ENCODE measurements at places on chromosomes 7 and 10.

- peak; percentile 60 for DNase-seq
Observed at GRCh38 chr7:116354171-116354545, 143.8 kb downstream of the TES start.

DNA sequence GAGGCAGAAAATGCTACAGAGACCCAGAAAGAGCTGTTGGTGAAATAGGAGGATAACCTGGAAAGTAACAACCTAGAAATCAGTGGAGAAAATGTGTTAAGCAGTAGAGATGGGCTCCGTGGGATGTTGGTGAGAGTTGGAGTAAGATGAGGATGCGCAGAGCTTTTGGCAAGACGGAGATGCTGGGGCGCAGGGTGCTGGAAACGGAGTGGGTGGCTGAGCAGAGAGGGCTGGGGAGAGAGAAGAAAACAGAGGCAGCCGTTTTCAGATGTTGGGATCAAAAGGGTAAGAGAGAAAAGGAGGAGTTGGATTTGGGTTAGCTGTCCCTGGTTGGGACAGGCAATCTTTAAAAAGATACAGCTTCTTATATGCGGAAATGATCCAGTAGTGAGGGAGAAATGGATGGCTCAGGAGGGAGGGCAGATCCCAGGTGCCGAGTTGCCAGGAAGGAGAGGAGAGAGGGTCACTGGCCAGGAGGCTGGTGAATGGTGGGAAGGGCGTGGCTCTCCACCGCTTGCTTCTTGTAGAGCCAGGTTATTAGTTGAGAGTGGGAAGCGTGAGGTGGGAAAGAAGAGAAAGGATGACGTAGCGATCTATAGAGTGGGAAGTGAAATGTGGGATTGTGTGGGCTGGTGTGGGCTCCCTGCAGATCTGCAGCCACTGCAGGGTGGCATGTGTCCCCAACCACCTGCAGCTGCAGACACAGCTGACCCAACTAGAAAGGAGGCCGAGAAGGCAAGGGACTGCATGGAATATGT is 182.2 kb upstream of the SVIL start:
- no peak for DNase-seq

DNA sequence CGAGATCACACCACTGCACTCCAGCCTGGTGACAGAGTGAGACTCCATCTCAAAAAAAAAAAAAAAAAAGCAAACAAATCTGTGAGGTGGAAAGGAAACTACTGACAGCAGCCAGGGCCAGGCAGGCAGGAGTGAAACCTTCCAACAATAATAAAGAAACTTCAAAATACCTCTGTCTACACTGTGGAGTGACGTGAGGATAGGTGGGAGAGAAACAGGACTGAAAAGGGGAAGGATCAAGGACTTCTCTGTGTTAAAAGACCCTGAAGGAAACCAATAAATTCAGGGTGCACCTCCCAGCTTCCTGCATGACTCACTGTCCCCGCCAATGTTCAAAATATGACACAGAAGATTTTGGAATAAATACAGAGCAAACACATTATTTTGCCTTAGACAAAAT is 82.9 kb downstream of the KIAA1549 start:
- DNase-seq = no peak

DNA sequence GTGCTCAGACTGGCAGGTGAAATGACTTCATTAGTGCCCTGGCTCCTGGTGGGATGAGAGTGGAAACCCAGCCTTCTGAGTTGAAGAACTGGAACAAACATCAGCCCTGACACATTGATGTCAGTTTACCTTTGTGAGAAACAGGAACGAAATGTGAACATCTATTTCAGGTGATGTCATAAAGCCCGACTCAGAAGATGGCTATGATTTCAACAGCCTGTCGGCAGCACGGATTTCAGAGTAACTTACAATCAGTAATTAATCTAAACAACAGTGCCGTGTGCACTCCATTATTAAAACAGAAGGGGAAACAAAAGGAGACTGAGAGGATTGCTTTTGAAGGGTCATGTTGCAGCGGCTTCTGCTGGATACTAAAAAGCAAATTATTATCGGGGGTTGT is 243.2 kb downstream of the FRMD4A start:
- DNase-seq = peak; percentile 49

- no peak for DNase-seq
Observed at GRCh38 chr10:23070913-23071218, 24.5 kb upstream of the MSRB2 start.

GRCh38 chr7:99493823-99494222 is 6.3 kb downstream of the ZNF394 start:
- no peak for DNase-seq

GRCh38 chr10:68526634-68527307 is 552 bp downstream of the SLC25A16 start:
- DNase-seq = no peak

DNA sequence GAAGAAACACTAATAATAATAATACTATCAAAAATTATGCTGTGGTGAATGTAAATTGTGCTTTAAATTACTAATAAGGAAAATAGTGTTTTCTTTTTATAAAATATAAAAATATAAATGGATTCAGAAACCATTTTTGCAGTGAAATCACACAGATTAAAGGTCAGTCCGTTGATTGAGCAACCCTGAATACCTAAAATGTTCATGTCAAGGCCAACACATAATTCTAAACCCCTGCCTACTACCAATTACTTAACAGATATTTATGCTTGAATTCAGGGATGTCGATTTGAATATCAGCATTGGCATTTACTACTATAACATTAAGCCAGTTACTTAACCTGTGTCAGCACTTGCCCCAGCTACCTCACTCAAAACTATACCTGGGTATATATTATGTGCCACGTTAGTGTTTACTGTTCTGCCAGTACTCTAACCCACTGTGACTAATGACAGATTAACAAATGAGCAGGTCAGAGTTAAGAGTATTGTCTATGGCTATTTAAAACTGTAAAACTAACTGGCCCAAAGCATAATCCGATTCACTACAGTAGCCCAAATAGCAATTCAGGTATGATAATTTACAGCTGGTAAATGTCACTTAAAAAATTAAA is 165.0 kb downstream of the KMT2E start:
- DNase-seq = peak; percentile 12

- DNase-seq = peak; percentile 85
Observed at GRCh38 chr7:24926623-24927524, 53.1 kb downstream of the OSBPL3 start.

- DNase-seq = no peak
Observed at GRCh38 chr10:74379474-74379873, 228.5 kb downstream of the ADK start.

- DNase-seq = no peak
Observed at GRCh38 chr10:127824826-127825225, 67.9 kb downstream of the CLRN3 start.

- no peak for DNase-seq
Observed at GRCh38 chr7:125127304-125127703, 197.7 kb upstream of the POT1 start.

DNA sequence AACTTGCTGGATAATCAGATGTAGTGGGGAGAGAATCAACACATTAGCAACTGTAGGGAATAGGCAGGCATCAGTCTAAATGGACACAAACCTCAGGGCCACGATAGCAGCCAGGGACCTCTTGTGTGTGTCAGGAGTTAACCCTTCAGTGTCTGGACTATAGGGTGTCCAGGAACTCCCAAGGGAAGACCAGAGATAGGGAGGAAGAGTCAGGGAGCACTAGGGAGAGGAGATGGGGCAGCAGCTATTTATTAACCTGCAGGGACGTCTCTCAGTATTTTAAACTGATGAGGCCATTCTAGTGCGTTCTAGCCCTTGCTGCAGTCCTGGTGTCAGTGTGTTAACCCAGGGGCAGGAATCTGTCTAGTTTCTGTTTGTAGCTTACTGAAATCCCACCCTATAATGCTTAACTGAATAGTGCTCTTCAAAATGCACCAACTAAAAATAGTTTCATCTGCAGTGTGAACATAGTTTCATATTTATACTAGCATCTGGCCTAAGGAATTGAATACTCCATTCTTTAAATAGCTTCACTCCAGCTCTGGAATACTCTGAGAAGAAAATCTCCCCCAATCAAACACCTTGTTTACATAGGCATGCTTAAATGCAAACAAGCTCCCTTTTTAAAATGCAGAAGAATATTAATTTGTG is 62.7 kb downstream of the ARID5B start:
- no peak for DNase-seq

GRCh38 chr10:48684792-48685623 is at the start of gene WDFY4:
Gene WDFY4, plus strand, starts transcription at chr10:48684873. Its CDS starts 24,860 bp downstream, at chr10:48709733.
- no peak for DNase-seq

GRCh38 chr7:42227936-42228591 is 8.9 kb downstream of the GLI3 start:
- DNase-seq = peak; percentile 62

DNA sequence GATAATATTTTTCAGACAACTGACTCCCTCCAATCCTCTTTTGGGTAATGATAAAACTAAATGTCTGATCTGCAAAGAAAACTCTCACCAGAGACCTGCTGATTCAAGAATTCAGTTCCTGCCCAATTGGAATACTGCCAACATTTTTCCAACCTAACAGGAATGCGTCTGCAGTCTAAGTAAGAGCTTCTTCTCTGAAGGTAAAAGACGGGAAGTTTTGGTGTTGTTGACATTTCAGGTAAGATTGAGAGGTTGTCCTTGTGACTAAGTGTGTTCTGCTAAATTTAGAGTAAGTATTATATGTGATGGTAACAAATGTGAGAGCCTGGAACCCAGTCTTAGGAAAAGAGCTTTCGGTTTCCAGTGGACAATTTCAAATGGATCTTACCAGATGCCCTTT is 17.6 kb downstream of the IFIT5 start:
- DNase-seq = peak; percentile 85

DNA sequence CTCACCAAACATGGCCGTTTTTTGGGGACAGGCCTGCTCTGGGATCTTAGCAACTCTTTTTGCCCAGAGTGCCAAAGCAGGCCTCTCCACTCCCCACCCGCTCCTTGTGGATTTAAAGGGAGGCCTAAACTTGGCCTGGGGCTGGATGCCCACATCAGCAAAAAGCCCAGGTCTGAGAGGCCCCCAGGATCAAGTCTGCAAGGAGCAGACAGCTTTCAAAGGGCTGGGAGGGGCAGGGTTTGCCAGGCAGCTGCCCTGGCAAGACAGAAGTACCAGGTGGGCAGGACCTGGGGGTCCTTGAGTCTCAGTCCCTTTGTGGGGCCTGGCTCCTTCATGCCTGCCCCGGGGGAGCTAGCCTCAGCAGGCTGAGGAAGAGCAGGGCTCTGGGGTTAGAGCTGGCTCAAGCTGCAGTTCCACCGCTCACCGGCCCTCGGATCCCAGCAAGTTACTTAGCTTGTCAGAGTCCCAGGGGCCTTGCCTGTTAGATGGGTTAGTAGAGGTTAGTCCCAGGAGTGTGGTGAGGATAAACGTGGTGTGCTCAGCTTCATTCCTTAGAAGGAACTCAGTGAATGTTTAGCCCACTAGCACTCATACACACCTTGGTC is 56.2 kb downstream of the ARHGAP22 start:
- DNase-seq = no peak

DNA sequence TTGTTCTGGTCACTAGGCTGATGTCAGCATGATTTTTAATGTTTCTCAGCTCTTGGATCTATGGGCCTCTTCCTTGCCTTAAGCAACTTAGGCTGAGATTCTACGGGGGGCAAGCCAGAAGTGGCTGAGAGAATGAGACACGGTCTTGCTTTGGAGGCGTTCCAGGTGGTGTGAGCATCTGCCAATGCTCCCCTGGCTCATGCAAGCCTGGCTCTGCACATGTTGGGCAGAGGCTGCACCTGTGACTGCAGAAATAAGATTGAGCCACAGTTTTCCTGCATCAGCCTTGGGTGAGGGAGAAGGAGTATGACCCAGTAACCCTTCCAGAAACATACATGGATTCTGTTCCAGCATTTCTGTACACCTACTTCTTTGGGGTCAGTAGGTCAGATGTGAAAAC is 41.9 kb downstream of the C10orf120 start:
- no peak for DNase-seq

DNA sequence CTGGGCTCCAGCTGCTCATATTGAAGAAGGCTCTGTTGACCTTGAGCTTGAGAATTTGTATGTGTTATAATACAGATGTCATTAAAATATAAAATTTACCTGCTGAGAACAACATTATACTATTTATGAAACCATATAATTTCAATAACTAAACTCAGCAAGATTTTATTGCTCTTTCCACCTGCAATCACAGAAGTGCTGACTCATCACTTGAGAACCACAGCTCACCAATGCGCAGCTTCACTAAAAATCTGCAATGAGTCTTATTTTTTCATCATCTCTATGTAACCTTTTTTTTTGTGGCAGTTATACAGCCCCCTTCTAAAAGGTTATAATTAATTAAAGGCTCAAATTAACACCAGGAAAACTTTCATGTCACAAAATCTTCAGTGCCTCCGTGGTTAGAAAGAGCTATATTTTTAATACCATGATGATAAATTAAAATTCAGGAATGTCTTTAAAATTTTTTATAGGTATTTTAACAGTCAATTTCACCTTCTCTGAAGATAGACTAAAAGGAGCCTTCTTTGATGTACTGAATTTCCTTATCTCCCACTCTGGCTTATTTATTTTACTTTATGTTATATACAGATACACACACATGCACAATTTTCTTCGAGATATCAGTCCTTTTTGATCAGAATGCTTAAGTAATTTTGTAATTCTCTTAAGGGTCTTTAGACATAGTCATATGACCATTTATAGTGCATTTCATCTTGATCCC is 102.7 kb downstream of the EVX1 start:
- DNase-seq = no peak

DNA sequence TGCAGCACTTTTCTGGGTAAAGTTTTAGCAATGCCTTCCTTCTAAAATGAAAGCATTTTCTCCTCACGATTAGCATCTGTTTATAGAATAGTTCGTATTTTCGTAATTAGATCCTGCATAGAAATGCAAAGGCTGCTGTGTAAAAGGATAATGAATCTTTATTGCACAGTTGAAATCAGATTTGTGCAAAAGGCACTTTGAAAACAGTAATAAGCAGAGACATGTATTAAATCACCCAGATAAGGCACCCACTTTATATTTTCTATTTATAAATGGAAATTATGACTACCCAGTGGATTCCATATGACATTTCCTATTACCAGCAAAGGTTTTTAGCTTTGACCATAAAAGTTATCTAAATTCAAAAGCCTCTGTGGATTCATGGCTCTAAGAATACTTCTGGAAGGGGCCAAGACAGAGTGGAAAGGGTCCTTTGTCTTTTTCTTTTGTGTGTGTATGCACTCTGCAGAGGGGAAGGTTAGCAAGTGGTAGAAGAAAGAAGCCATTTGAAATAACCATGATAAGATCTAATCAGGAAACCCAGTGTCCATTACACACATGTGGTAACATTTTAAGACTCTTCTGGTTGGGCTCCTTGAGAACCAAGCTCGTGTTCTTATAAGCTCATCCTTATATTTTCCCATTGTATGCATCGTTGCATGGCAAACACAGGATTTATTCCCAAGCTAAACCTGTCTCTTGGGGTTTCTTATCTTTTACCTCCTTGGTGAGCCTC is 612.1 kb downstream of the AUTS2 start:
- DNase-seq = no peak

DNA sequence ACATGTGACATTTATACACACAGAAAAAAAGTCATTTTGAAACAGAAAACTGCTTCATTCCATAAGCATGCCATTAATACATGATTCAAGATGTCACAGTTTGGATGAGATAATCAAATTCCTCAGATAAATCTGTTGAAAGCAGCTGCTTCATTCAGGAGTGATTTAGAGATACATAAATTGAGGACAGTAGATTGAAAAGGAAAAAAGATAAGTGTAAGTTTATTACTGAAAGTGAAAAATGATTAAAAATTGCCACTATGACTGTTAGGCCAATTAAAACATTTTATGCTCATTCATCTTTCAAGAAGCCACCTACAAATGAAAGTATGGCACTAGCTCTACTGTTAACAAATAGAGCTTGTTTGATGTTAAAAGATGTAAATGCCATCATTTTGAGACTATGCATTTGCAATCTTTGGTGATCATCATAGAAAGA is 136.9 kb upstream of the CDK6 start:
- peak; percentile 61 for DNase-seq
